ENCODE measurements at places on chromosomes 6 and 20.

DNA sequence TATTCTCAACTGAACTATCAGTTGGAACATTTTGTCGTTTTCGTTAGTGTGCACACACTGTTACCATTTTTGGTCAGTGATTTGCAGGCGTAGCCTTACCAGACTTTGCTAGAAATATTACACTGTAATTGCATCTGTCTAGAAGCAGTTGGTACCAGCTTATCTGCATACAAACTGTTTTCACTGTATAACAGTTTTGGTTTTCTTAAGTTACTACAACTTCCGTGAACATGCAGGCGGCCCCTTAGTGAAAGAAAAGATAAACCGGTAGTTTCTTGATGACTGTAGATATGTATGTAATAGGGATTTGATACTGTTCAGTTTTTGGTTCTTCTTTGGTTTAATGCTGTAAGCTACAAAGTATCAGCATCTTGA lies 1.3 kb downstream of the DSTN start:
- no peak for DNase-seq

DNA sequence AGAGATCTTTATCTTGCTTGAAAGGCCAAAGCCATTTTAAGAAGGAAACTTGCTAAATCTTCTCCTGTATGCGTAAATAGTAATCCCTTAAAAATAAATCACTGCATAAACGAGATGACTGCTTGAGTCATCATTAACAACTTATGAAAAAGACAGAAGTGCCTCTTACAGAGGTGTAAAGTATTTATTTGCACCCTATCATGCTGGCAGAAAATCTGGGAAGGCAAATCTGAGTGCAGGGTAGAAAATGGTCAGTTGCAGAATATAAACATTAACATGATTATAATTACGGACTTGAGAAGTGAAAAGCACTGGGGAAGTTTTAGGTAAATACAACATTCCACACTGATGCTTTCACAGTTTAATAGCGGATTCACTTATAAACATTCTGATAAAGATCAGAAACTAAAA lies 67.5 kb upstream of the FBXO30 start:
- DNase-seq = no peak

DNA sequence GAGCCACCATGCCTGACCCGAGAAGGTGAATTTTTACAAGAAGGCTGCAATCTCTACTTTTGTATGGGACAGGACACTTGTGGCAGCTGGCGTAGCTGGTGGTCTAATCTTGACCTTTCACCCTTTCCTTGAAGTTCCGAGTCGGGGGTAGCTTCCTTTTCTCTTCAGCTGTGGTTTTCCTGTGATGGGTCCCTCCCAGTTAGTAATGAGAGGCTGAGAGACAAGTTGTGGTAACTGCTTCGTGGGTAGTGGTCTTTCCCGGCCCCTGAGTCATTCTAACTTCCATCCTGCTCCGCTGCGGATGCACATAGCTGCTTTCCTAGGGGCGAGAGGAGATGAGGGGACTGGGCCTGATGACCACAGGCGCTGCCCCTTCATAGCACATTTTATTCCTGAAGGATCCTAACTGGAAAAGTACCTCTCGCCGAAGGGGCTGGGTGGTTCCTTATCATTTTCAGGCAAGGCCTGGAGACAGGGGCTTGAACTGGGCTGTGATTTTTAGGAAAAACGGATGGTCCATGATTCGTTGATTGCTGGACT lies 3.1 kb downstream of the SYNJ2 start:
- DNase-seq = no peak

- DNase-seq = no peak
Observed at GRCh38 chr20:20677186-20677585, 35.3 kb downstream of the RALGAPA2 start.

- no peak for DNase-seq
Observed at GRCh38 chr20:59015411-59015810, 3.8 kb upstream of the TUBB1 start.

- no peak for DNase-seq
Observed at GRCh38 chr6:107707346-107708275, 116.5 kb downstream of the SCML4 start.

DNA sequence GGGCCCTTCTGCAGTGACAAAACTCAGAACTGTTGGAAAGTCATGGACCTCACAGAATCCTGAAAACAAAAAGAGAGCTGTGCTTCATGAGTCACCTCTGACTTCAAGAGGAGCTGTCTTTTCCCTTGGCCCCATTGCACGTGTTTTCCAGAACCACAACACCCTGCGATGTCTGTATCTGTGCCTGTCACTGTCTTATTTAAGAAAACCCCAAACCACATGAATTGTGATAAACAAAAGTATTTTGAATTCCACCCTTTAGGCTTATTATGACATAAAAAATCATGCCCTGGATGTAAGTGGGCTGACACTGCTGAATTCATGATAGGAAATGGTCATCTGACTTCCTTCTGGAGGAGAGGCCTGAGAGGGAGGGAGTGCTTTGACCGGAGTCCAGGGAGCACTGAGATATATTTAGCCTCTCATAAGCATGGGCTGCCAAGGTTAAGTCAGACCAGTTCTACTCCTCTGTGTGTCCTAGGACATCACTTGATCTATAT lies 96.4 kb upstream of the DUSP22 start:
- DNase-seq = peak; percentile 53

GRCh38 chr20:444862-445426 lies 17.4 kb downstream of the TBC1D20 start:
- no peak for DNase-seq

DNA sequence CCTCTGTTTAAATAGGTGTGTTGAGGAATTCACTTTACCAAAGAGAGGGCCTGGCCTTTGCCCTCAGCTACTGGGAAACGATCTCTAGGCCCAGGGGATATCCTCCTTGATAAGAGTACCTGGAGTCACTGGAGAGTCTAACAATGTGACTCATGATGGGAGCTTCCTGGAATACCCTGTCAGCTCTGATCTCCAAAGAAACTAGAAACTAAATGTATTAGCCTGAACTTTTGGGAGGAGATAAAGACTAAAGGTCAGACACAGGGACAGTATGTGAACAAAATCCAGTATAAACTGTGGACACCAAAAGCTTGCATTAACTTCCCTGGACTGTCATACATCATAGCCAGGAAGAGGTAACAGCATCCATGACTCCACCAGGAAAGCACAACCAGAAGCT lies 148.5 kb downstream of the RNGTT start:
- no peak for DNase-seq

DNA sequence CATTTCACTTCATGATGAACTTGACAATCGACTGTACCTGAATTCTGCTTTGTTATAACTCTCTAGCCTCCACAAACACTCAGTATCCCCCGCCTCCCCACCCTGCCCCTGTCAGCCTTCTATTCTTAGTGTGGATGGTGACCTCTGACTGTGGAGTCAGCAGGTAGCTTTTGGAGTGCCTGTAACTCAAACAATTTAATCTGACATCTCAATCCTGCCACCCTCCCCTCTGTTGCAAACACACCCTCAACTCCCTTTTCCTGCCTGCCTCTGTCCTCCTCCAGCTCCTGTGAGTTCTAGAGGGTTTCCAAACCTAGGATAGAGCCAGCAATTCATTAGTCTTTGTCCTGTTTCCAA lies 20.3 kb downstream of the DAAM2 start:
- DNase-seq = no peak

DNA sequence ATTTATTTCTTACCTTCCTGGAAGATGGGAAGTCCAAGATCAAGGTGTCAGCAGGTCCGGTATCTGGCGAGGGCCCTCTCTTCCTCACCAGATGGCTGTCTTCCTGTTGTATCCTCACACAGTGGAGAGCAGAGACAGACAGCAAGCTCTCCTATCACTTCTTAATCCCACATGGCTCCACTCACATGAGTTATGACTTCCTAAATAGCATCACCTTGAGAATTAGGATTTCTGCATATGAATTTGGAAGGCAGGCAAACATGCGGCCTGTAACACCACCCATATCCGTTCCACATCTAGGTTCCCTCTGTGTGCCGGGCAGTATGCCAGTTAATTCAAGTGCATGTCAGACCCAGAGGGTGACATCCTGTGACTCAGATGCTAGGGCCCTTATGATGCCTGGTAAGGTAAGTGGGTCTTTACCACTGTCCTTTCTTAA lies 2.1 kb downstream of the RAET1E start:
- DNase-seq = no peak

DNA sequence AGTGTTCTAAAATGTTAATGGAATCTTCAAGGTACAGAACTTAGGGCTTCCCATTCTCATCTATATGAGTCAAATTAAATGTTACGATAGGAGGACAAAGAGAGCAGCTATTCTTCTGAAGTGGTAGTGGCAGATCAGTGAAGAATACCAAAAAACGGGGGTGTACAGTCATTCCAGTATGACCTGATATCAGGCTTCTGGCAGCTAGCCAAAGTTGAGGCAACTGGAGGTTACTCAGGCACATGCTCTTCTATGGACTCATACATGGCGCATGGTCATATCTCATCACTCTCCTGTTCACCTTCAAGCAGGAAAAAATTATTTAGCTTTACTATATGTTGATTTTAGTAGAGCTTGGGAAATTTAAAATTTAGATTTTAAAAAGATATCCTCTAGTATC lies 1608.8 kb downstream of the GRIK2 start:
- no peak for DNase-seq

GRCh38 chr6:56808871-56809359 lies 146.0 kb upstream of the BEND6 start:
- DNase-seq = no peak

- no peak for DNase-seq
Observed at GRCh38 chr6:98747960-98748359, 86.4 kb upstream of the POU3F2 start.

DNA sequence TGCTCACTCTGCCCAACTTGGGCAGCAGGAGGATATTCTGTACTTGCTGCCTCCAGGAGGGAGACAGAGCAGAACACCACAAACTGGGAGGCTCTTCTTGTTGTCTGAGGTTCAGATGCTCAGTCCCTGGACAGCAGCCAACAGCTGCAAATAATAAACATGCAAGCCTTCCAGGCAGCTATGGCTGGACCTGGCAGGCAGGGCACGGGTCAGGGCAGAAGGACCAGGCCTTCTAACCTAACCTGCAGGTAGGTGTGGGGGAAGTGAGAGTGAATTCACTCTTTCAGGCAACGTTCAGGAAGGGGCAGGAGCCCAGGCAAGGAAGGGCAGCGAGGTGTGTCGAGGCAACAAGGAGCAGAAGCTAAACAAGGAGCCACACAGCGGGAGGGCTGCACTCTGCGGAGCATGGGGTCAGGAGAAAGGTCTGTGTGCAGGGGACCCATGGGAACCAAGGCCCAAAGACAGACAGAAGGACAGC lies 31.5 kb downstream of the NINL start:
- DNase-seq = no peak

GRCh38 chr20:9177278-9177677 lies 108.4 kb downstream of the PLCB4 start:
- no peak for DNase-seq

DNA sequence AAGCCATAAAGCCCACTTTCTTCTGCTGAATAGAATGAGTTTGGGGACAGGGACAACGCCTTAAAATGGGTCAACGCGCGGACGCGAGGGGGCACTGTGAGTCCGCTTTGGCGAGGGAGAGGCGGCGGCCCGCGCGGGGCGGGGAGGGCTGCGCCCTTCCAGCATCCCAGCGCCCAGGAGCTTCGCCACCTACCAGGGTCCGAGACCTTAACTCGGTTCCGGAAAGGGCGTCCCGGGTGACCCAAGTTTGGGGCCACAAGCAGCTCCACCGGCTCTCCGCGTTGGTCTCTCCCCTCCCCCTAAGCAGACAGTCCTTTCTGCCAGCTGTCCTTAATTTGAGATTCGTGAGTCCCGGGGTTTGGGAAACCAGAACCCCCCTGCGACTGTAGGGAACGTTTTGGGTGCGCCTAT lies 1.8 kb upstream of the SAMD5 start:
- DNase-seq = no peak

- no peak for DNase-seq
Observed at GRCh38 chr20:32742322-32743236, 688 bp downstream of the COMMD7 start.

- no peak for DNase-seq
Observed at GRCh38 chr6:146770275-146770964, 171.6 kb downstream of the ADGB start.
